Activated CD4-positive, alpha-beta memory T cell treated with anti-CD3 and anti-CD28 coated beads, Interleukin-2, amount 10 ng/mL, durations not matched to agents 7 days and 5 days (primary cell): ENCODE measurements at places on chromosomes 13 and 19.

DNA sequence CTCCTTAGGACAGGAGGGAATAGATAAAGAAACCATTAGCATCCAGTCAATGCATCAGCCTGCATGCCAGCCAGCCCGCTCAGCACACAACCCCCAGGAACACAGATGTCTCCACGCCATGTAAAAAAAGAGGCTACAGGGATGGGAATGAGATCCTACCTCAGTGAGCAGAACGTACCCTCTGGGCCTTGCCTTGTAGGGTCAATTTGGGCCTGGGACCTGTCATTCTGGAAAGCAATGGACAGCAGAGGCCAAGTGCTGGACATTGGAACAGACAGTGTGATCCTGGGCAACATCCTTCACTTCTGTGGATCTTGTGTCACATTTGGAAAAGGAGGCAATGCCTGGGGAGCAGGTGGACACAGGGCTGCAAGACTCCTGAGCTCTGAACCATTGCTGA, 26.0 kb downstream of the VSTM2B start:
- no peak overlapping the region for H3K4me3 ChIP-seq
- DNase-seq: no peak
- peaks cover 22% of the 10 kb centered on the region for H3K27me3 ChIP-seq
- H3K4me1 ChIP-seq: no peaks in the 10 kb centered on the region
- H3K27ac ChIP-seq: no peak overlapping the region

DNA sequence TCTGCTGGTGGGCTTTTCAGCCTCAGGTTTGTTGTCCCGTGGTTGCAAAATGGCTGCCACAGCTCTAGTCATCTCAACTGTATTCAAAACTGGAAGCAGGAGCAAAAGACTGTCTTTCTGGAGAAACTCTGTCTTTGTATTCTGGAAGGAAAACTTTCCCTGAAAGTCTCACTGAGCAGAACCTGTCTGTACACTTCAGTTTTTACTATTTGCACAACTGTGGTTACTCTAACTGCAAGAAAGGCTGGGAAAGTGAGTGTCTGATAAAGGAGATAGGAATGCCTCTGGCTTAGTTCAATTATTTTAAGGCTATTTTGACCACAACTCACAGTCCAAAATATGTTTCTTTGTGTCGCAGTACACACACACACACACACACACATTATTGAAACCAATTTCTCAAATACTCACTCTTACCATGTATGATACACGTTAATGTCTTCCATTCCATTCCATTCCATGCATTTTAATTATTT, 49.7 kb upstream of the EHD2 start:
- no peak overlapping the region for H3K27ac ChIP-seq
- no peaks in the 10 kb centered on the region for H3K36me3 ChIP-seq
- no peak overlapping the region for H3K4me3 ChIP-seq
- no peaks in the 10 kb centered on the region for H3K27me3 ChIP-seq
- DNase-seq: no peak
- H3K4me1 ChIP-seq: no peaks in the 10 kb centered on the region

DNA sequence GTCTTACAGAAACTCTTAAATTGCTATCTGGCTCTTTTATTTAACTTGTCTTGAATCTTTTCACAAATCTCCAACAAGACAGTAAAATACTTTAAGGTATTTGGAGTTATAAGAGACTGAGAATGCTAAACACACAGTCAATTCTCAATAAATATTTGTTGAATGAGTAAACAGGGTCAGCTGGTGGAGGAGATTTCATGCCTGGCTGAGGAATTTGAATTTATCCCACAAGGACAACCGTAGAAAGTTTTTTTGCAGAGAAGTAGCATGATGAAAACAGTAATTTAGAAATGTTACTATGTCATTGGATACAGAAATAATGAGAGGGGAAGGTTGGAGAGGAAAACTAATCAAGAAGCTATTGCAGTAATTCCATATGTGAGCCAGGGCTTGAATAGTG, 1223.7 kb downstream of the PCDH17 start:
- no peak overlapping the region for H3K27ac ChIP-seq
- no peaks in the 10 kb centered on the region for H3K4me1 ChIP-seq
- H3K36me3 ChIP-seq: no peaks in the 10 kb centered on the region
- H3K4me3 ChIP-seq: no peak overlapping the region
- no peak for DNase-seq

DNA sequence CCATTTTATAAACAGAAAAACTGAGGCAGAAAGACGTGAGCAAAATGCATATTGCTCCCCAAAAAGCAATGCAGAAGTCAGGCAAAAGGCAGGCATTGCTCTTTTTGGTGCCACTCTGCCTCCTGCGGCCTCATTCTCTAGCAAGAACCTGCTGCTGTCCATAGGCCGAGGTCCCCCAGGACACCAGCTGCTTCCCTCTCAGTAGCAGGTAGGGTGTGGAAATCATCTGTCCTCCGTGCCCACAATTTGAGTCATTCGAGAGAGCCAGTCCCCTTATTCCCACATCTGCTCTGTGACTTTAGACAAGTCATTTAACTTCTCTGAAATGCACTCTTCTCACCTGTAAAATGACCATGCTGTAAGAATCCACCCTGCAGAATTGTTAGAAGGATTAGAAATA, 50.0 kb downstream of the TNFRSF19 start:
- H3K27ac ChIP-seq: no peak overlapping the region
- no peaks in the 10 kb centered on the region for H3K36me3 ChIP-seq
- H3K4me1 ChIP-seq: no peaks in the 10 kb centered on the region
- H3K4me3 ChIP-seq: no peak overlapping the region
- DNase-seq: no peak
- peaks cover 15% of the 10 kb centered on the region for H3K27me3 ChIP-seq

GRCh38 chr19:55075371-55075998, at the start of gene EPS8L1:
Gene EPS8L1 (plus strand): TSS chr19:55075869. CDS start chr19:55076445, 576 bp downstream.
- peaks cover 3% of the 10 kb centered on the region for H3K36me3 ChIP-seq
- H3K4me3 ChIP-seq: no peak within 1 kb of the TSS
- DNase-seq: no peak

DNA sequence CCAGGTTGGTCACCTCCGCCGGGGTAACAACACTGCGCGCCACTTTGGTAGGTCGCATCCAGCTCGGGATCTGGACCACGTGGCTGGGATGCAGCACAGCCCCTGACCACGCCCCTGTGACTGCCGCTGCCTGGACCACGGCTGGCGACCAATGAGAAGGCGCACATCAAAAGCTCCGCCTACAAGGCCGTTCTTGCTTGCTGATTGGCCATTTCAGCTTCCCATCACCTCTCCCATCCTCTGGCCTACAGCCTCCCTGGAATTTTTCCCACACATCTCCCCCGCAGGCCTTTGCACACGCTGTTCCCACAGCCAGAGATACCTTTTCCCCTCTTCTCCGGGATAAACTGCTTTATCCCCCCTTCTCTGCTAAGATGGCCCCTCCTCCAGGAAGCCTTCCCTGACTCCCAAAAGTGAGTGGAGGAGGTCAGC, 12.5 kb upstream of the MAP1S start:
- no peak overlapping the region for H3K4me3 ChIP-seq
- H3K27me3 ChIP-seq: no peaks in the 10 kb centered on the region
- no peak overlapping the region for H3K27ac ChIP-seq
- H3K36me3 ChIP-seq: no peaks in the 10 kb centered on the region

- no peak for DNase-seq
- no peaks in the 10 kb centered on the region for H3K27me3 ChIP-seq
- H3K27ac ChIP-seq: no peak overlapping the region
- H3K36me3 ChIP-seq: no peaks in the 10 kb centered on the region
- no peak overlapping the region for H3K4me3 ChIP-seq
Measured at GRCh38 chr13:95212983-95213850, 88.0 kb downstream of the ABCC4 start.

- H3K27me3 ChIP-seq: peaks cover 11% of the 10 kb centered on the region
- DNase-seq: no peak
- H3K4me3 ChIP-seq: no peak overlapping the region
- H3K36me3 ChIP-seq: no peaks in the 10 kb centered on the region
- no peak overlapping the region for H3K27ac ChIP-seq
Measured at GRCh38 chr13:28744656-28745055, 25.9 kb upstream of the SLC46A3 start.

GRCh38 chr19:15279326-15279904, 47.2 kb upstream of the EPHX3 start:
- H3K4me3 ChIP-seq: no peak overlapping the region
- H3K27ac ChIP-seq: peak overlapping the region; percentile 61
- no peaks in the 10 kb centered on the region for H3K36me3 ChIP-seq
- no peaks in the 10 kb centered on the region for H3K27me3 ChIP-seq

DNA sequence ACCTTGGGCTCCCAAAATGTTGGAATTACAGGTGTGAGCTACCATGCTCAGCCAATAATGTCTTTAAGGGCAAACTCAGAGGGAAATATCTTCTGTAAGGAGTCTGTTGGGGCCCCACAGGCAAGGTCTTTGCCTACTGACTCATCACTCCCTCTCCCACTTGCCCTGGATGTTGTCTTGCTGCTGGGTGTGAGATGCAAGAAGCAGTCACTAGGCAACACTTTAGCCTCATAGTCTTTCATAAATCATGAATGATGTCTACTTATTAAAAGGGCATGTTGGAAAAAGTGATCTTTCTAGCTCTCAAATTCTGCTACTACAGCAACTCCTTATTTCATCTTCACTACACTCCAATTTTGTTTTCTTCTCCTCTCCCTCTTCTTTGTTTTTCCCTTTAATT, 34.6 kb upstream of the SLC10A2 start:
- H3K27ac ChIP-seq: no peak overlapping the region
- no peak overlapping the region for H3K4me3 ChIP-seq
- no peaks in the 10 kb centered on the region for H3K36me3 ChIP-seq
- no peak for DNase-seq
- H3K27me3 ChIP-seq: no peaks in the 10 kb centered on the region
